ENCODE measurements at places on chromosomes 12 and 14.

GRCh38 chr14:67875175-67876006 lies 55.8 kb downstream of the RAD51B start:
- DNase-seq, result no peak

- no peak for DNase-seq
Observed at GRCh38 chr12:105329926-105330282, 587 bp upstream of the C12orf75 start.

DNA sequence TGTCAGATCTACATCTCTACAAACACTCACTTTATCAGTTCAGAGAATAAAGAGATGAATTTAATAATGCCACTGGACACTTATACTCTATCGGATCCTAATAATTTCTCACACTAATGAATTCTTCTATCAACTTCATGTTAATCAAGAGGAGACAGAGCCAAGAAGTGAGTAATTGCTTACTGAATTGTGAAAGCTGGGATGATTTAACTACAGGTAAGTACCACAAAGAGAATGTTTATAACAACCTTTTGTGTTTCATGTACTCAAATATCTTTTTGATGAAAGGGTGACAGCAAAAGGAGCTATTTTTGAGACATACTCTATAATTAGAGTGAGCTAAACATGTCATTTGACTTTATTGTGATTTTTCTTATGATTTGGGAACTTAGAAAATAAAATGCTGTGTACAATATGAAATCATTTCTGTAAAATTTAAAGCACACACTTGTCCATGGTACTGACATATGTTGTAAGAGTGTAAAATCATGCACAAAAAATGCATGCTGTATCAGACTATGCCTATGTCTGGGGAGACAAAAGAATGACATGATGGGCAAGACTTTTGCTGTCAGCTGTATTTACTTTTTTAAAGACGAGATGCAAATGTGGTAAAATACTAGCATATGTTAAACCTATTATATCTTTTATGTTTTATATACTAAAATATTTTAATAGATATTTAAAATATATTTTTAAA lies 361.2 kb downstream of the CCER1 start:
- no peak for DNase-seq

DNA sequence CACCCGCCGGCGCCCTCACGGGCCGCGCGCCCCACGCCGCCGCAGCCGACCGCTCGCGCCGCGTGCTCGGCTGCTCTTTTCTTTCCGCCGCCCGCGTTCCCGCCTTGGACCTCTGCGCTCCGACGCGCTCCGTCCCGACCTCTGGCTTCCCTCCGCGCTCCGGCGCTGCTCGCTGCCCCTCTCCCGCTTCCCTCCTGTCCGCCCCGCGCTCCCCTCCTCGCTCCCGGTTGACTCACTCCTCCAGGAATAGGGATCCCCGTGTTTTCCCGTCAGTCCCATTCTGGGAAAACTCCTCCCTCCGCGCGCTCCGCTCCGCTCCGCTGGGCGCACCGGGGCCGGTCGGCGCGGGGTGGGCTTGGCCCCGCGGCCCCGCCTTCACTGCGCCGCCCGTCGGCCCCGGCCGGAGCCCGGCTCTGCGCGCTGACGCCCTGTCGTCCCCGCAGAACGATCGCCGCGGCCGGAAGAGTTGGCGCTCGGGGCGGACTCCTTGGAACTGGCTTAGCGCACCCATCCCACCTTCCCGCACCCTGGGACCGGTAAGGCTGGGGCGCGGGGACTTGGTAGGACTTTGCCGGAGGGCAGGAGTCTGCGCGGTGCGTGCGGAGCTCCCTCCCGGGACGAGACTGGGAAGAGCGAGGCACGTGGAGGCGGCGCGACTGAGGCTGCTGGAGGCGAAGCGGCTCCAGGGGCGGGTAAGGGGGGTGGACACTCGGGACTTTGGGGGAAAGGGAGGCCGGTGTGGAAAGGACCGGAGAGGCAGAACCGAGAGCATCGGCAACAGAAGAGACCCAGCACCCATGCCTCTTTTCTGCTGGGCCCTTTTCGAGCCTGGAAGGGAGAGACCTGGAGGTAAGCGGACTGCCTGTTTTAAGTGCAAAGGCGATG lies 550 bp downstream of the TEAD4 start:
- no peak for DNase-seq

DNA sequence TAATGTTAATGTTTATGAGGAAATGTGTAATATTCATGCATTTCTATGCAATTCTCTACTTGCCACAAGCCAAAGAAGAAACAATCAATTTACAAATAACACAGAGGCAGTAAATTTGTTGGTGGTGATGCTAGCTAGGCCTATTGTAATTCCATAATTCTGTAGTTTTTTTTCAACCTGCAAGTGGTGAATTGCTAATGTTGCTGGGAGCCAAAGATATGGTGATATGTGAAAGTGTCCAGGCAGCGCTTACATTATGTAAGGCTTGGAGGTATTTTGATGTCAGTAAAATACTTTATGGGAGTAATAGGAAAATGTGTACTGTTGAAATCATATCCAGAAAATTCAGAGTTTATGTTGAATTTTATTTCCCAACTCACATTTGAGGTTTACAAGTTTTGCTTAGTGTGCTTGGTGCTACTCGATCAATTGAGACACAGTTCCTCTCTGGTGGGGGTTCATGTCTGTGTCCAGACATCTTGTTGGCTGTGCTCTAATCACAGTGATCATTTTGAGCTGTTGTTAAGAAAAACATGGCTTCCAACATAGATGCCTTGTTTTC lies 23.2 kb downstream of the TMTC2 start:
- DNase-seq, result no peak

Measured in thymus (tissue), 14 donors.